Spleen (tissue), 13 donors: ENCODE measurements at places on chromosomes 16 and 17. TPM values are rescaled to one million over a fixed set of nuclear protein-coding genes. Genes with fewer than 3 reads are reported as not detected.

The C16orf96 gene
- 0.06 TPM for polyA plus RNA-seq

The SYNGR3 gene
- polyA plus RNA-seq = 3.0 TPM

The CFAP97D1 gene
- polyA plus RNA-seq = 0.06 TPM

The IRX3 gene
- not detected for polyA plus RNA-seq

The SPSB3 gene
- 204 TPM for polyA plus RNA-seq

The AIPL1 gene
- 0.24 TPM for polyA plus RNA-seq

The HS3ST3A1 gene
- polyA plus RNA-seq = 5.1 TPM

The PRKCB gene
- polyA plus RNA-seq = 33.8 TPM

The TMC5 gene
- polyA plus RNA-seq = 0.05 TPM

The KRTAP2-2 gene
- polyA plus RNA-seq = not detected

The TSNAXIP1 gene
- 1.0 TPM for polyA plus RNA-seq

The C1QTNF1 gene
- 25.3 TPM for polyA plus RNA-seq

The BORCS6 gene
- 10.0 TPM for polyA plus RNA-seq

The FLYWCH2 gene
- 49.5 TPM for polyA plus RNA-seq

The TMEM238L gene
- not detected for polyA plus RNA-seq

The VAT1L gene
- polyA plus RNA-seq = 0.06 TPM

The ZNF652 gene
- polyA plus RNA-seq = 18.2 TPM

The RNF222 gene
- polyA plus RNA-seq = 0.03 TPM

The CACNG1 gene
- polyA plus RNA-seq = not detected

The SDK2 gene
- 0.96 TPM for polyA plus RNA-seq

The ZP2 gene
- not detected for polyA plus RNA-seq

The KRT27 gene
- polyA plus RNA-seq = 0.12 TPM

The TMEM204 gene
- 21.0 TPM for polyA plus RNA-seq

The KRT32 gene
- polyA plus RNA-seq = not detected

The METRNL gene
- polyA plus RNA-seq = 15.3 TPM

The CETP gene
- 13.8 TPM for polyA plus RNA-seq

The TBX2 gene
- 21.0 TPM for polyA plus RNA-seq

The NACA2 gene
- polyA plus RNA-seq = 0.23 TPM

The MT1A gene
- 1.1 TPM for polyA plus RNA-seq

The WIPI1 gene
- polyA plus RNA-seq = 7.7 TPM

The RNF43 gene
- polyA plus RNA-seq = 0.63 TPM

The CHST5 gene
- polyA plus RNA-seq = 0.07 TPM

The TMEM88 gene
- polyA plus RNA-seq = 26.2 TPM
